ENCODE measurements at places on chromosomes 1 and 21.
A peak's percentile ranks its signal among the peaks of the same experiment; 100 is the strongest.

GRCh38 chr1:152170287-152170905 lies 11.4 kb upstream of the RPTN start:
- no peak for DNase-seq
- H3K27ac ChIP-seq = no peak overlapping the region
- no peaks in the 10 kb centered on the region for H3K36me3 ChIP-seq
- peaks cover 24% of the 10 kb centered on the region for H3K4me1 ChIP-seq
- H3K4me3 ChIP-seq = no peak overlapping the region

- no peak for DNase-seq
- no peaks in the 10 kb centered on the region for H3K36me3 ChIP-seq
- no peaks in the 10 kb centered on the region for H3K4me1 ChIP-seq
- no peak overlapping the region for H3K27ac ChIP-seq
- H3K27me3 ChIP-seq = peaks cover 36% of the 10 kb centered on the region
These were observed 1.7 kb downstream of the FMN2 start for GRCh38 chr1:240093120-240093961.

GRCh38 chr1:87902830-87903229 lies 574.1 kb downstream of the LMO4 start:
- H3K4me1 ChIP-seq = no peaks in the 10 kb centered on the region
- no peak overlapping the region for H3K27ac ChIP-seq
- H3K36me3 ChIP-seq = no peaks in the 10 kb centered on the region
- no peak for DNase-seq
- H3K27me3 ChIP-seq = no peaks in the 10 kb centered on the region

DNA sequence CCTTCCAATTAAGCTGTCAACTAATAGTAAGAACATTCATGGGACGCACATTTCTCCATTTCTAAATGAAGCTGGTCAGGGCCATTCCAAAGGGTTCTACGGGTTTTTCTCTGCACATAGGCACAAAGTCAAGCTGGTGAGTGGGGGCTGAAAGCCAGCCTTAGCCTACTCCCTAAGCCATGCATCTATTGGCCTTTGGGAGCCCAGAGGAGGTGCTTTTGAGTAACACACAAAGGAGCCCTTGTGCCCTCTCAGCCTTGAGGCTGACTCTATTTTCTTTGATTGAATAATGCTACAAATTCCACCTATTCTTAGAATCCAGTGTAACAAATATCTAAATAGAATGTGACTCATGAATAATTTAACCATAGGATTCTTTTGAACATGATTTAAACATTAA lies 73.6 kb downstream of the RGS13 start:
- peaks cover 5% of the 10 kb centered on the region for H3K4me1 ChIP-seq
- no peak overlapping the region for H3K27ac ChIP-seq
- no peaks in the 10 kb centered on the region for H3K36me3 ChIP-seq
- H3K27me3 ChIP-seq = no peaks in the 10 kb centered on the region
- no peak overlapping the region for H3K4me3 ChIP-seq
- DNase-seq = no peak

GRCh38 chr21:43703035-43703880 lies 15.7 kb upstream of the PDXK start:
- no peak overlapping the region for H3K4me3 ChIP-seq
- H3K27me3 ChIP-seq = no peaks in the 10 kb centered on the region
- H3K27ac ChIP-seq = peak overlapping the region; percentile 26

DNA sequence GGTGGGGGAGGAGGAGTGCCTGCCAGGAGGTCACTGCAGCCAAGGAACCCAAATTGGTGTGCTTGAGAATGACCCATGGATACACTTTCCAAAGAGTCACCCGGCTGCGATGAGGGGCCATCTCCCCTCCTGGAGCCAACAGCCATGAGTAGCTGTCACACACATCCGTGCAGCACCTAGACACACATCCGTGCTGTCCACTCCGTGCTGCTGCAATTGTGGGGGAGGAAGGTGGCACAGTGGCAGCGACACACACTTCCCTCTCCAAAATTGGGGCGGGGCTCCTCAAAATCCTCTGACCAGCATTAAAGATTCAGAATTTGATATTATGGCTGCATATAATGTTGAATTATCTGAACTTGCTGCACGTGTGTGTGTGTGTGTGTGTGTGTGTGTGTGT lies 15.8 kb downstream of the TP73 start:
- H3K4me1 ChIP-seq = peaks cover 15% of the 10 kb centered on the region
- no peak for DNase-seq
- H3K27me3 ChIP-seq = peaks cover 13% of the 10 kb centered on the region
- no peak overlapping the region for H3K4me3 ChIP-seq

DNA sequence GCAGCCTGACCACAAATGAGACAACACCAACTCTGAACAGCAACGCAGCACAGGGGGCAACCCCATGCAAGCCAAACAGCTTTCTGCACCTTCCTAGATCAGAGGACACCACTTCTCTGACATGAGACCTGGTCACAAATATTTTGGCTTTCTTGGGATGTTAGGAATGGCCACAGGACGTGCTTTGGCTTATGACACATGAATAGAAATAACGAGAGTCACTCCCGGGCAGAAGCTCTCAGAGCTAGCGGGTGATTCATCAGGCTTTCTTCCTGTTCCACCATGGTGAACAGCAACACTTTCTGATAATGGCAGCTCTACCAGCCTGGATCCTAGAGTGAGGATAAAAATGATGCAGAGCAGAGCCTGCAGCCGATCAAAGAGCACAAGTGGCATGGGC lies 39.4 kb downstream of the PAFAH2 start:
- no peaks in the 10 kb centered on the region for H3K27me3 ChIP-seq
- no peaks in the 10 kb centered on the region for H3K4me1 ChIP-seq
- peaks cover 17% of the 10 kb centered on the region for H3K36me3 ChIP-seq
- no peak for DNase-seq
- no peak overlapping the region for H3K4me3 ChIP-seq
- no peak overlapping the region for H3K27ac ChIP-seq

- H3K27me3 ChIP-seq = peaks cover 7% of the 10 kb centered on the region
- DNase-seq = no peak
- no peak overlapping the region for H3K4me3 ChIP-seq
These were observed 1.4 kb downstream of the CASQ1 start for GRCh38 chr1:160191756-160192155.

DNA sequence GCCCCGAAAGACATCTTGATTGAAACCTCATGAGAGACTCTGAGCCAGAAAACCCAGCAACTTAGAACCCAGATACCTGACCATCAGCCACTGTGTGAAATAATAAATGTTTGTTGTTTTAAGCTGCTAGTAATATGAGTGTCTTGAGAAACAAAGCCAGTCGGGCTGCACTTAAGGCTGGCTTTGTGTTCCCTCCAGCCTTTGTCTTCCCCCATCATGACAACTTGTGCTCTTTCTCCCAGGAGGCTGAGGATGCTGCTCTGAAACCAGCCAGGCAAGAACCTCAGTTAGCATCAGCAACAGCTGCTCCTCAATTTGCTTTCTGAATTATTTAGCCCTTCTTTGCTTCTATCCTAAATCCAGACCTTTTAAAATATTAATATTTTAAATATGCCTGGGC lies 78.2 kb downstream of the SLC16A1 start:
- no peaks in the 10 kb centered on the region for H3K27me3 ChIP-seq
- no peak overlapping the region for H3K4me3 ChIP-seq
- no peak for DNase-seq
- H3K36me3 ChIP-seq = no peaks in the 10 kb centered on the region
- H3K4me1 ChIP-seq = peaks cover 26% of the 10 kb centered on the region
- H3K27ac ChIP-seq = no peak overlapping the region
